Fibroblast of the aortic adventitia (primary cell): ENCODE measurements at places on chromosomes 12 and 14.

DNA sequence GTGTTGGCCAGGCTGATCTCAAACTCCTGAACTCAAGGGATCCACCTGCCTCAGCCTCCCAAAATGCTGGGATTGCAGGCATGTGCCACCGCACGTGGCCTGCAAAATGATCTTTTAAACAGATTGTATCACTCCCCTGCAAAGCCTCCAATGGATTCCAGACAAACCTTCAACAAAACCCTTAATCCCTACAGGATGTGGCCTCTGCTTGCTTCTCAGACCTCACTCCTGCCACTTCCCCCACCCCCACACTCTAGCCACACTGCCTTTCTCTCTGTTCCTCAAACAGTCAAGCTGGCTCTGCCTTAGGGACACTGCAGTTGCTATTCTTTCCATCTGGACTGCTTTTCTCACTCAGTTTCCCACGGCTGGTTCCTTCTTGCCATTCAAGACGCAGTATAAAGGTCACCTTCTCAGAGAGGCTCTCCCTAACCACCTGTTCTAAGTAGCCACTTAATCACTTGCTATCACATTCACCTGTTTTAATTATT lies 47.3 kb upstream of the TMED10 start:
- DNase-seq, result no peak

DNA sequence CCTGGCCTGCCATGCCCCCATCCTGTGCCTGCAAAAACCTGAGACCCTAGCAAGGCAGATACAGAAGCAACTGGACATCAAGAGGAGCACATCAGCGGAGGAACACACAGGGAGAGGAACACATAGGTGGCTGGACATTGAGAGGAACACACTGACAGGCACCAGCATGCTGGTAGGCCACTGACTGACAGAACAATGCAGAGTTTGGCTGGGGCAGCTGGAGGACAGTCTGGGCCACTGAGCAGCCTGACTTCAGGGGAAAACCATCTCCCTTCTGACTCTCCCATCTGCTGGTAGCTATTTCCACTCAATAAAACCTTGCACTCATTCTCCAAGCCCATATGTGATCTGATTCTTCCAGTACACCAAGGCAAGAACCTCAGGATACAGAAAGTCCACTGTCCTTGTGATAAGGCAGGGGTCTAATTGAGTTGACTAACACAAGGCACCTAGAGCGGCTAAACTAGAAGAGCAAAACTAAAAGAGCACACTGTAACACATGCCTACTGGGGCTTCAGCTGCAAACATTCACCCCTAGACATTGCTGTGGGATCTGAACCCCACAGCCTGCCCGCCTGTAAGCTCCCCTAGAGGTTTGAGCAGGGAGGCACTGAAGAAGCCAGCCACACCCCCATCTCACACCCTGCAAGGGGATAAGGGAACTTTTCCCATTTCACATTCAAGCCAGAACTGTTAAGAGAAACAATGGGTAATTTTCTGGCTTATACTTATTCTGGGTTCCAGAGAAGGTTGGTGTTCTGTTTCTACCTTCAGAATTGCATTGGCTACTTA lies 22.1 kb downstream of the CLECL1 start:
- no peak for DNase-seq

DNA sequence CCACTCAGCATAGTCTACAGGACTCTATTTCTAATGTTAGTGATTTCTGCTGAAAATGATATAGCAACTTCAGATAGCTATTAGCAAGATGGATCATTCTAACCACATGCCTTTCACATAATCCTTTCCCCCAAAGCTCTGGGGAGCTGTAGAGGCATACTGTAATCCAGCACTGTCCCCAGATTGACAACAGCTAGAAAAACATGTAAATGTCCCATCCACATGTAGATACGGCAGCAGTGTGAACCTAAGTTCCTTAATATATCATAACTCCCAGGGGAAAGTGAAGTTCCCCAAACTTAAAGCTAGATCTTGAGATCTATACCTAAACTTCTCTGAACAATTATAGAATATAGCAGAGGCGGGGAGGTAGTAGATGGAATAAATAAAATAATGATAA lies 14.0 kb downstream of the ZNF664 start:
- no peak for DNase-seq

DNA sequence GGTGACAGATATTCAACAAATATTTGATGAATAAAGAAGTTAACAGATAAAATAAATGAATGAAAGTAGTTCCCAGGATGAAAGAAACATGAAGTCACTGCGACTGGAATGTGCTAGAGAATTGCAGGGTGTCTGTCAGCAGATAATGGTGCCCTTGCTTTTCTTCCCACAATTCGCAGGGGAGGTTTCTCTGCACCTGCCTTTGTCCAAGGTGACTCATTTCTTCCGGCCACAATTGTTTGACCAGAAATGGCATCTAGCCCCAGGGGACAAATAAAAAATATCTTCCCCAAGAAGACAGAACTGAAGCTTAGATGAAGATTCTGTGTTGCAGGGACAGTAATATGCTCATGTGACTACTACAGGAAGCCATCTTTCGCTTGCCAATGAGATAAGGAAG lies 316.1 kb upstream of the TBX3 start:
- peak; percentile 31 for DNase-seq

DNA sequence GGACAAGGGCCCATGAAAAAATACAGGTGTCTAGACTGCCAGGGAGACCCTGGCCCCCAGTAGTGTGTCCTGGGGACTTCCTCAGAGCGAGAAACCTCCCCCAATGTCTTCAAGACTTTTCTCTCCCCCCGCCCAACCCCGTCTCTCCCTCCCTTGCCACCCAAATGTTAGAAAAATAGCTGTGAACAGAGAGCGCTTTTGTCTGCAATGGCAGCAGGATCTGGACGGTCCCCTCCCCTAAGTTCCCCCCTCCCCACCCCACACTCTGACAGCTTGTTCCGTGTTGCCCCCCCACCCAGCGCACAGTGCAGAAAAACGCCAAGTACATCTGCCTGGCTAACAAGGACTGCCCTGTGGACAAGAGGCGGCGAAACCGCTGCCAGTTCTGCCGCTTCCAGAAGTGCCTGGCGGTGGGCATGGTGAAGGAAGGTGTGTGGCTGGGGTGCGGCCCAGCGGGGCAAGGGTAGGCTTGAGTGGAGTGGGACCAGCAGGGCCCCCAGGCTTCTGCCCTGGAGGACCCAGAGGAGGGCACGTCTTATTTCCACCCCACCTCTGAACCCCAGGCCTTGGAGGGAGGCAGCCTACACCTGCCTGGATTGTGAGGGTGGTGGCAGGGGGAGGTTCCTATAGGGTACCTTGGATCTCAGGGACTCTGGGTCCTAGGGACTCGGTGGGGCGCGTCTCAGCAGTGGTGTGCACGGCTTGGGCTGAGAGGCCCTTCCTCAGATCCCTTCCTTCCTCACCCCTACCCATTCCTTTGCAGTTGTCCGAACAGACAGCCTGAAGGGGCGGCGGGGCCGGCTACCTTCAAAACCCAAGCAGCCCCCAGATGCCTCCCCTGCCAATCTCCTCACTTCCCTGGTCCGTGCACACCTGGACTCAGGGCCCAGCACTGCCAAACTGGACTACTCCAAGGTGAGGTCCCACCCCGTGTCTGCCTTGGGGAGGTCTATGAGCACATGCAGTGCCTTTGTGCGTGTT lies 4.8 kb downstream of the NR4A1 start:
- DNase-seq, result peak; percentile 59

DNA sequence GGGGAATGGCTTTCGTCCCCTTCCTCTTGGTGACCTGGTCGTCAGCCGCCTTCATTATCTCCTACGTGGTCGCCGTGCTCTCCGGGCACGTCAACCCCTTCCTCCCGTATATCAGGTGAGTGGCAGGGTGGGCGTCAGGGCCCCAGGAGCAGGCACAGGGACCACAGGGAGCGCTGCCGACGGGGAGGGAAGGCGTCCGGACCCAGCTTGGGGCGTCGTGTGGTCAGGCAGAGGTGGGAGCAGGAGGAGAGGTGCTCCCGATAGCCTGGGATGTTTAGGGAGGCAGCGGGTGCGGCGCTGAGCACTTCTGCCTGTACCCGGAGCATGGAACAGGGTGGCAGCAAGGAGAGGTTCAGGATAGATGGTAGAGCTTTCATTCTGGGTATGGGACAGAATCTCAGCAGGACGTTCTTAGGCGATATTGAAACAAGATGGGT lies 444 bp downstream of the DRAM1 start:
- peak; percentile 31 for DNase-seq

DNA sequence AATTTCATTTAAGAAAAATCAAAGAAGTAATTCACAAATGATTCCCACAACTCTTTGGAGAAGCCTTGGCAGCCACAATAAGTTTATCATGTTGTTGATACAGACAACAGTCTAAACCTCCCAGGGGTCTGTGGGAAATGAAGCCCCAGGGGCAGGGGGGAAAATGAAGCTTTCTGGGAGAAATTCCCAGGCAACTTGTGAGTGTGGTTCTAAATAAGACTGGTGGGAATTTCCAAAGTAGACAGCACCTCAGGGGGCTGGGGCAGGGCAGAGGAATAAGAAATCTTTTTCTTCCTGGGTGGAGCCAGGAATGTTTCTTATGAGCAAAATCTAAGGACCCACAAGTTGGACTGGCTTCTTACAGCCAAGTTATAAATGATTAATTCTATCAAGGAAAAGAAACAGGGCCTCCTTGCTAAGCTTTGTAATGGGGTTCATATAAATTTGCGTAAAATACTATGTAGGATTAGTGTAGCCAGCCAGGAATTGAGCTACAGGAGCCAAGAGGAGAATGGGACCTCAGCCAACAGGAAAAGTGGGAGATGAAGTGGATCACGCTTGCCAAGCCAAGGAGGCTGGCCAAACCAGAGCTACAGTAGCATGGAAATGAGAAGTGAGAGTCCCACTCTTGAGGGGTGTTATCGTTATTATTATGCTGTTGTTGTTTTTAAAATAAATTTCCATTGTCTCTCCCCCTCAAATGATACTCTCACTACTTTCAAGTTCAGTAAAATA lies 182.9 kb upstream of the FAR2 start:
- peak; percentile 84 for DNase-seq

GRCh38 chr12:7344833-7345606 lies 41.1 kb downstream of the ACSM4 start:
- no peak for DNase-seq

DNA sequence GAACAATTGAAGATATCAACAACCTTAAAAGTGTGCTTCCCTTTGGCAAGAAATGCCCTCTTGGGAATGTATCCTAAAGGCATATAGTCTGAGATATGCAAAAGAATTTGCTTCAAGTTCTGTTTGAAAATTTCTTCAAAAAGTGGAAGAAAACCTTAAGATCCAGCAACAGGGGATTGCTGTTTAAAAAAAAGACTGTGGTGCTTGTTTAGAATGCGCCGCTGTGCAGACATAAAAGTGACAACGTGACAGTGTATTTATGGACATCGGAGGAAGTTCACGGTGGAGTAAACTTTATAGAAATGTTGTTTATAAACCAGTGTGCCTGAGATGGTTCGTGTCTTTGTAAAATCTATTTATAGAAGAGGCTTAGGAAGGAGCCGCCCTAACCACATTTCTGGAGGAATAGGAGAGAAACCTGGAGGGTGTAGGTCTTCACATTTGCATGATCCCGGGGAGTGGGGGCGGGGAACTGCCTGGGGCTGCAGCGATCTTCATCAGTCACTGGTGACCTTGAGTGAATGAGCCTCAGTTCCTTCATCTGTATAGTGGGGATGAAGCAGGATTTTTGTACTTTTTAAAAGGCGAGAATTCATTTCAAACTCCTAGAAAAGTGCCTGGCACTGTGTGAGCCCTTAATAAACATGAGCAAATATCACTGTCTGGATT lies 27.5 kb downstream of the ADGRD1 start:
- DNase-seq, result no peak

- no peak for DNase-seq
These were observed 31.8 kb upstream of the G2E3 start for GRCh38 chr14:30527196-30527595.

DNA sequence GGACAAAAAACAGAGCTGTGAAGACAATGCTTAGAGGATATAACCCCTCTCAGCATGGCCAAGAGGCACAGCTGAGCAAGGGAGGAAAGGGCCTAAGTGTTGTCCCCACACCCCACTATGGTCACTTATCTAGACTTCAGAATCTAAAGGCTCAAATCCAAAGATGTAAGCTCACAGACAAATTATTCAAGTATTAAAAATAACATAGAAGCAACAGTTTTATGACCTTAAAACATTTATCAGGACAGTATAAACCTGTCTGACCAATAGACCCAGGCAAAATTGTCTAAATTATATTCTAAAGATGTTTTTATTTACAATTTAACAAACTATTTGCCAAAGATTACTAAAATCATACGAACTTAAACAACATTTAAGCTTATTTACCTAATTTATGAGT lies 28.1 kb upstream of the PRICKLE1 start:
- peak; percentile 28 for DNase-seq

GRCh38 chr14:98927986-98928385 lies 344.0 kb downstream of the BCL11B start:
- DNase-seq, result no peak
